Pericardium fibroblast (primary cell): ENCODE measurements at places on chromosomes 7 and 10. TPM values are rescaled to one million over a fixed set of nuclear protein-coding genes. Genes with fewer than 3 reads are reported as not detected.

The TEX47 gene
- total RNA-seq: not detected in 2 replicates

The SPDYE1 gene
- total RNA-seq: not detected in 2 replicates

The TMEM184A gene
- total RNA-seq: not detected in 2 replicates

The CLIP2 gene
- total RNA-seq: 17.5 and 28.3 TPM in 2 replicates

The IKZF1 gene
- not detected in 2 replicates for total RNA-seq

The GIMAP2 gene
- total RNA-seq: 0.09 and 0.12 TPM in 2 replicates

The EPC1 gene
- 9.9 and 45.4 TPM in 2 replicates for total RNA-seq

The VOPP1 gene
- 30.4 and 38.0 TPM in 2 replicates for total RNA-seq

The RTKN2 gene
- not detected in 2 replicates for total RNA-seq

The MYO3A gene
- total RNA-seq: not detected in 2 replicates

The MRPS33 gene
- 27.7 and 32.6 TPM in 2 replicates for total RNA-seq

The UCMA gene
- total RNA-seq: not detected in 2 replicates

The STOX1 gene
- total RNA-seq: 0.09 and 0.82 TPM in 2 replicates

The ACSM6 gene
- not detected in 2 replicates for total RNA-seq

The FGF8 gene
- not detected in 2 replicates for total RNA-seq

The SEC61A2 gene
- 4.6 and 39.7 TPM in 2 replicates for total RNA-seq

The CUZD1 gene
- total RNA-seq: 0.85 TPM in 1 of 2 replicates, not detected in the other

The ACBD7 gene
- total RNA-seq: 0.47 and 2.5 TPM in 2 replicates

The RSPH10B2 gene
- not detected in 2 replicates for total RNA-seq

The AEBP1 gene
- total RNA-seq: 74.7 and 104 TPM in 2 replicates

The SSC4D gene
- total RNA-seq: 0.34 and 1.2 TPM in 2 replicates

The SRRM3 gene
- total RNA-seq: 2.0 and 2.7 TPM in 2 replicates

The EPHA1 gene
- not detected in 2 replicates for total RNA-seq

The NPTX2 gene
- 0.51 and 10.4 TPM in 2 replicates for total RNA-seq

The NYAP1 gene
- 2.6 and 3.4 TPM in 2 replicates for total RNA-seq

The CRYGN gene
- under 0.01 TPM in 1 of 2 replicates, not detected in the other for total RNA-seq

The CEP55 gene
- total RNA-seq: 0.94 and 1.9 TPM in 2 replicates

The MAGI2 gene
- 4.0 and 6.3 TPM in 2 replicates for total RNA-seq

The SPOCK2 gene
- total RNA-seq: under 0.01 and 0.26 TPM in 2 replicates

The BLNK gene
- not detected in 2 replicates for total RNA-seq

The SPDYE2B gene
- total RNA-seq: not detected in 2 replicates

The MMD2 gene
- total RNA-seq: not detected in 2 replicates

The OR2A12 gene
- not detected in 2 replicates for total RNA-seq

The C7orf33 gene
- total RNA-seq: not detected in 2 replicates

The DNAJB12 gene
- 22.9 and 25.2 TPM in 2 replicates for total RNA-seq

The SUN3 gene
- not detected in 2 replicates for total RNA-seq
